ENCODE measurements at places on chromosomes 3 and 15.

GRCh38 chr15:86235667-86236066 lies 156.0 kb downstream of the AGBL1 start:
- no peaks in the 10 kb centered on the region for H3K36me3 ChIP-seq
- H3K27me3 ChIP-seq, result peaks cover 22% of the 10 kb centered on the region
- no peak overlapping the region for H3K4me3 ChIP-seq
- no peak for DNase-seq
- no peak overlapping the region for H3K27ac ChIP-seq
- peaks cover 9% of the 10 kb centered on the region for H3K4me1 ChIP-seq

DNA sequence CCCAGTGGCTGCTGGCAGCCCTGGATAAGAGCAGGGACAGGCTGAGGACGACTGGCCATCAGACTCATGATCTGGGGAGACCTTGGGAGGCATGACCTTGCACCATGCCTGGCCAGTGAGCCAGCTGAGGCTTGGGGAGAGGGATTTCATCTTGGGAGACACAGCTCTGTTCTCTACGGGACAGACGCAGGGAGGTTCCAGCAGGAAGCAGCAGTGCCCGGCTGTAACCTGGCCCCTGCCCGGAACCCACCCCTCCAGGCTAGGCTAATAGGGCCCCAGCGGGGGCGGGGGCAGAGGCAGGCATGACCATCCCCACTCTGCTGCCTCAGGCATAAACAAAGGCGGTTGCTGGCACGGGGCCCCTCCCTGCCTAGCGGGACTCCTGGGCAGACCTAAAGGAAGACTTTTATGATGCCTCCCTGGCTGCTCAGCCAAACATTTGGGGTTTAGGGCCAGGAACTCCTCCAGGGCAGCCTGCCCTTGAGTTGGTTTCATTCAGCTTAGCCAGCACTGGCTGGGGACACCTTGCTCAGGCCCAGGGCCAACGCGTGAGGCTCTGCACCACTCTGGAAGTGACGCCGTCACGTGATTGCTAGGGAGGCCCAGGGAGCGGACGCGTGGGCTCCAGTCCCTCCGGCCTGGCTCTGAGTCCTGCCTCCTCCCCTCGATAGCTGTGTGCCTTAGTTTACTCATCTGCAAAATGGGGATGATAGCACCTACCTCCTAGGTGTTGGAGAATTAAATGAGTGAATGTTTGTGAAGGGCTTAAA lies 27.6 kb downstream of the HDAC11 start:
- H3K36me3 ChIP-seq, result no peaks in the 10 kb centered on the region
- peak overlapping the region; percentile 5 for H3K27ac ChIP-seq
- no peak for DNase-seq
- peaks cover 15% of the 10 kb centered on the region for H3K4me1 ChIP-seq

DNA sequence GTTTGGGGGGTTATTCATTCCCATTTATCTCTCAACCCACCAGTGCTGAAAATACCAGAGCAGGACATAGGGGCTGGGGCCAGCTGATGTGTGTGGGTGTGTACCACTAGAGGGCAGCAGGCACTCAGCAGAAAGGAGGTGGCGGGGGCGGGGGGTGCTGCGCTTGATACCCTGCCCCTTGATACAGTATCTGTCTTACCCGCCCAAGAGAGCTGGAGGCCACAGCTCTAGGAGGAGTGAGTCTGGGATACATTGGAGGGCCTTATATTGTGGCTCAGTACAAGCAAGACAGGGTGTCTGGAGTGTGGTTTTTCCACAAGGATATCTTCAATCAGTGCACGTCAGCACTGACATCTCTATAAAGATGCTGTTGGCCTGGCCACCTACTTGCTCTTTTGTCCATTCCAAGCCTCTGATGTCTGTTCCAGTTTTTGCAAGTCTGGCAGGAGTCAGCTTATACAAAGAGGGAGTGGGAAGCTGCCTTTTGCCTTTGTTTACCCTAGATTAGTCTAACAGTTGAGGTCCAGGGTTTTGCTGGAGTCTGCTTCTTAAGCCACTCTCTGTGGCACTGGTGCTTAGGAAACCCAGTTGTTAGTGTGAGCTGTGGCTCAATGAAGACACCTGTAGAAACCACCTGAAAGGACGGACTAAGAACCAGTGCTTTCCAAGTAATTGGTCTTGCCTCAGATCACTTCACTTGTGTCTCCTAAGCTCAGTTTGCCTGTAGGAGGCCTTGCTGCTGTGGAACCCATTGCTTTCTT lies 1.5 kb upstream of the RBM15B start:
- no peaks in the 10 kb centered on the region for H3K27me3 ChIP-seq
- no peak overlapping the region for H3K4me3 ChIP-seq
- peaks cover 14% of the 10 kb centered on the region for H3K36me3 ChIP-seq

- H3K4me1 ChIP-seq, result no peaks in the 10 kb centered on the region
- H3K4me3 ChIP-seq, result no peak overlapping the region
- no peaks in the 10 kb centered on the region for H3K36me3 ChIP-seq
- no peaks in the 10 kb centered on the region for H3K27me3 ChIP-seq
- no peak overlapping the region for H3K27ac ChIP-seq
Measured at GRCh38 chr3:41035456-41036022, 163.8 kb upstream of the CTNNB1 start.

GRCh38 chr3:62546266-62546665 lies 172.9 kb upstream of the FEZF2 start:
- peaks cover 21% of the 10 kb centered on the region for H3K27me3 ChIP-seq
- no peaks in the 10 kb centered on the region for H3K36me3 ChIP-seq
- H3K4me1 ChIP-seq, result no peaks in the 10 kb centered on the region
- H3K4me3 ChIP-seq, result no peak overlapping the region
- H3K27ac ChIP-seq, result no peak overlapping the region
- DNase-seq, result no peak
